ENCODE measurements at places on chromosomes 6 and 20. TPM values are rescaled to one million over a fixed set of nuclear protein-coding genes. Genes with fewer than 3 reads are reported as not detected.

TRIM15 gene
- total RNA-seq, result not detected

- no peak for DNase-seq
Measured at GRCh38 chr20:32285621-32286371, 8.3 kb downstream of the KIF3B start.

GRCh38 chr20:54132612-54133433, 41.0 kb downstream of the CYP24A1 start:
- no peak for DNase-seq

GRCh38 chr6:155121294-155121693, 126.2 kb downstream of the TIAM2 start:
- DNase-seq, result no peak

RRAGD gene
- total RNA-seq, result 14.7 TPM

- peak; percentile 89 for DNase-seq
Measured at GRCh38 chr6:146598772-146599405, at the start of gene ADGB. TSS of gene ADGB (plus strand) at chr6:146598972. CDS start at chr6:146599041, 69 bp downstream.
